ENCODE measurements at places on chromosomes 5 and 9.

GRCh38 chr5:75200776-75201175 is 35.9 kb downstream of the ANKRD31 start:
- DNase-seq: no peak

- DNase-seq: no peak
Measured at GRCh38 chr9:110278080-110278707, 21.9 kb upstream of the TXN start.

- DNase-seq: no peak
Measured at GRCh38 chr5:132203464-132203818, 24.2 kb downstream of the P4HA2 start.

- DNase-seq: no peak
Measured at GRCh38 chr9:110334183-110334582, 3.5 kb downstream of the TXNDC8 start.

GRCh38 chr9:132008855-132009812 is 70.5 kb downstream of the MED27 start:
- DNase-seq: no peak
